ENCODE measurements at places on chromosomes 3 and 15. TPM values are rescaled to one million over a fixed set of nuclear protein-coding genes. Genes with fewer than 3 reads are reported as not detected.

CACNA2D3 gene
- total RNA-seq: 1.4 TPM

NUP210 gene
- total RNA-seq: 4.5 TPM

PPP1R14D gene
- total RNA-seq: not detected

MESP2 gene
- total RNA-seq: 0.49 TPM

CCR3 gene
- not detected for total RNA-seq

DNASE1L3 gene
- 0.89 TPM for total RNA-seq

CEMIP gene
- 0.93 TPM for total RNA-seq

CADPS gene
- 0.58 TPM for total RNA-seq

CSPG5 gene
- 1.4 TPM for total RNA-seq

HESX1 gene
- total RNA-seq: 1.4 TPM

GHRL gene
- total RNA-seq: 0.40 TPM

RETNLB gene
- not detected for total RNA-seq

GOLGA8S gene
- total RNA-seq: 0.18 TPM

ERICH6 gene
- 0.09 TPM for total RNA-seq

SLC30A4 gene
- 5.9 TPM for total RNA-seq

COL6A5 gene
- 0.09 TPM for total RNA-seq

SAXO2 gene
- 1.1 TPM for total RNA-seq

WNT5A gene
- 10.6 TPM for total RNA-seq

PPM1L gene
- 11.5 TPM for total RNA-seq

TRPM1 gene
- total RNA-seq: not detected

PLA2G4F gene
- total RNA-seq: not detected

MED12L gene
- 11.7 TPM for total RNA-seq

GOLGA6L10 gene
- 0.44 TPM for total RNA-seq

LIPH gene
- total RNA-seq: 0.18 TPM
